ENCODE measurements at places on chromosomes 5 and 9. TPM values are rescaled to one million over a fixed set of nuclear protein-coding genes. Genes with fewer than 3 reads are reported as not detected.

The ANKRD20A1 gene
- total RNA-seq, result 1.7 TPM

The PANK3 gene
- total RNA-seq, result 36.0 TPM

The LEAP2 gene
- 1.4 TPM for total RNA-seq

The FOXD4L3 gene
- not detected for total RNA-seq

The NTRK2 gene
- 4.3 TPM for total RNA-seq

The SPTLC1 gene
- total RNA-seq, result 23.3 TPM

The MARVELD2 gene
- total RNA-seq, result 1.9 TPM

The PCDHB10 gene
- 0.40 TPM for total RNA-seq

The CDH12 gene
- not detected for total RNA-seq

The PCSK1 gene
- 0.28 TPM for total RNA-seq

The SRA1 gene
- total RNA-seq, result 42.2 TPM

The IL4 gene
- not detected for total RNA-seq

The FOXD4L4 gene
- not detected for total RNA-seq

DNA sequence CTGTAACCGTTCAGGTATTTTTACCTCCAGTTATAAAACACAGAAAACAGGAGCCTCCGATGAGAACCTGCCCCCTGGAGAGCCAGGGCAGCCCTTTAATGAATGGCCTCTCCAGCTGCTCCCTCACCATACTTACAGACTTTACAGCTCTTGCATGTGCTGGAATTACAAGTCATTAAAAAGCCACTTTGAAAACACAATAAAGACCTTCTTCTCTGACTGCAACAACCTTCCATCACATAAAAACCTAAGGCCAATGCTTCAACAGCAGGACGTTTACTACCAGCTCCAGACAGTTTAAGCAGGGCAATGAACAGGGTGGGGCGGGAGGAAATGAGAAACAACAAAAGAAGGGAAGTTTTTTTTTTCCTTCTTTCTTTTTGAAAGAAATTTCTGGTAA, 213.8 kb downstream of the MLLT3 start:
- no peak for DNase-seq

DNA sequence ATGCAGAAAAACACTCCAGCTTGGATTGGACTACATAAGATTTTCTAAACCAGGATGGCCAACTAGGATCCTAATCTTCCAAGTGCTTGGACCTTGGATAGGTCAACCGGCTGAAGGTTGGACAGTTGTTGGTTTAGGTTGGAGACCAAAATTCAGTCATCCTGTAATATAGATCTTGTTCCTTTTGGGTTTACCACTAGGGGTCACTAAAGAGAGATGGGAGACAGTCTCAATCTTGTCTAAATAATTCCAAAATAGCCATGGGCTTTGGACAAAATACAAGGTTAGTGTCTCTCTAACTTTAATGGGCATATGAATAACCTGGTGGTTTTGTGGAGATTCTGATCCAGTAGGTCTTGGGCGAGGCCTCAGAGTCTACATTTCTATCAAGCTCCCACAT, 148.7 kb upstream of the ERCC6L2 start:
- DNase-seq, result no peak

DNA sequence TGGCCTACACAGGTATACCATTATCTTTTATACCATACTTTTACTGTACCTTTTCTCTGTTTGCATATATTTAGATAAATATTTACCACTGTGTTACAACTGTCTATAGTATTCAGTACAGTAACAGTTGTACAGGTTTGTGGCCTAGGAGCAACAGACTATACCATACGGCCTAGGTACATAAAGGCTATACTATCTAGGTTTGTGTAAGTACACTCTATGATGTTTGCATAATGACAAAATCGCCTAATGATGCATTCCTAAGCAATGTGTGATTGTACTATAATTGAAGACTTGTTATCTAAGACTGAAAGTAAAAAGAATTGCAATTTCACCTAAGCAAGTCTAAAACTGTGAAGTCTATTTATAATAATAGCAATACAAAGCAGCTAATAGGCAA, 3.9 kb downstream of the C9orf72 start:
- DNase-seq, result no peak

- DNase-seq, result no peak
Measured at GRCh38 chr9:25827626-25828025, 149.4 kb upstream of the TUSC1 start.

DNA sequence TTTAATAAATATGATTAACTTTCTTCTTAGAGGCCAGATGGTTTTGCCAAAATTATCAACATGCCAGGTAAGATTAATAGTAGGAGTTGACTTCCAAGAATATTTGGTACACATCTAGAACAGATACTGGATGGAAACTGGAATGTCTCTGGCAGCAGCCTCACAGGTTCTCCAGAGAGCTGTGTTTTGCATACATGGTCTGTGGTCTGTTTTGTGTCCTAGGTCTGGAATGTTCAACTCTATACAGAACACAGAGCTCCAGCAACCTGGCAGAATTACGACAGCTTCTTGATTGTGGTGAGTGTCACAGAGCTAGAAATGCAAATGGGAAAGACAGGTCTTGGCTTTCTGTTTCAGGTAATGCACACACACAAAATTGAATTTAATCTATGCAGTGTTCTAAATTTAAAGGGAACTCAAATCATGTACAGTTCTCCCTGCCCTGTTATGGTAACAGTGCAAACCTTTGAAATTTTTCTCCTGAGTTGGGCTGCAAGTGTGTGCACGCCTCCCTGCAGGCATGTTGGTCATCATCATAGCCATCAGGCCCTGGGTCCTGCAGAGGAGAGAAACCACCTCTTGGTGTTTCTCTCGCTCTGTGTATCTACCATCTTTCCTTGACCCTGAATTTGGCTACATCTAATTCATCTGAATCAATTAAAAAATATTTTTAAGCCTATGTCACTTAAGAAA, 58.3 kb downstream of the PIK3R1 start:
- no peak for DNase-seq

DNA sequence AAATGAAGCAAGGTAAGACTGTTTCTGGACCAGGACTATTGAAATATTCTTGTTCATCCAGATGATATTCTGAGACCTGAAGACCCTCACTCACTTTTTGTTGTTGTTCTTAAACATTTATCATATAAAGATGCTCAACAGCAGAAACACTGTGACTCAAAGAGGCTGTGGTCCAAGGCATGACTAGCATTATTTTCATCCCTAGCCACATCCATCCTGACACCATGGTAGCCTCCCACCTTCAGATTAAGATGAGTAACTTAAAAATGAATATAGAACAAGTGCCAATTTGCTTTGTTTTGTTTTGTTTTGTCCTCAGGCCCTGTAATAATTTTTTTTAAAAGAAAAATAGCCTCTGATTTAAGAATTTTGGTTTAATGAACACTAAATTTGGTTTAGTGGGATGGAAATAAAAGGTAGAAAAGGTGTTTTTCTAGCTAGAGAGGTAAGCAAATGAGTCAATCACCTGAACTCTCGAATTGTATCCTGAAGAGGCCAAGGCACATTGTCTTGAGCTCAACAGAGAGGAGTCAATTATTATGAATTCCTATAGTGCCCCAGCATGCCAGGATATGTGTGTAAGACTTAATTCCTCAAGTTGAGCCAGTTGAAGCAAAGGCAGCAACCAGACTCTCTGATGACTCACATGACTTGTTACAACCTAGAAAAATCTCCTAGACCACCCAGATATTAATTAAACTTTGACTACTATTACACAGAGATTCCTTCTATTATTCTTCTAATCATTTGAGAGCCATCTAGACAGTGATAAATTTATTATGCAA, 380.1 kb upstream of the TUSC1 start:
- no peak for DNase-seq

- DNase-seq, result no peak
Measured at GRCh38 chr5:39428640-39429039, 3.9 kb upstream of the DAB2 start.

DNA sequence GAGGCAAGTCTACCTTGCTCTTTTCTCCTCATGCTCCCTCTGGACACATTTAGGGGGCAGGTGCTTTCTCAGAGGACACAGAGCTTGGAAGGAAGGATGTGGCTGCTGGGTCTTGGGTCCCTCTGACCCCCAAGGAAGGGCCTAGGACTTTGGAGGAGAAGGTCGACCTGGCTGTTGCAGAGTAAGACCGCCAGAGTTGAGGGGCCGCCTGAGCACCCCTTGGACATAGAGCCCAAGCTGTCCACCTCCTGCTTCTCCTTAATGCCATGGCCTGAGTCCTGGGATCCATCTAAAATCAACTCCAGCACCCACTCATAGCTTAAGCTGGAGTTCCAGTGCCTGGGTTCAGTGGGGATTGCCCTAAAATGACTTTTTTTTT, 20.6 kb downstream of the LAMC3 start:
- no peak for DNase-seq

- DNase-seq, result no peak
Measured at GRCh38 chr5:107104040-107104995, 566.4 kb downstream of the EFNA5 start.

DNA sequence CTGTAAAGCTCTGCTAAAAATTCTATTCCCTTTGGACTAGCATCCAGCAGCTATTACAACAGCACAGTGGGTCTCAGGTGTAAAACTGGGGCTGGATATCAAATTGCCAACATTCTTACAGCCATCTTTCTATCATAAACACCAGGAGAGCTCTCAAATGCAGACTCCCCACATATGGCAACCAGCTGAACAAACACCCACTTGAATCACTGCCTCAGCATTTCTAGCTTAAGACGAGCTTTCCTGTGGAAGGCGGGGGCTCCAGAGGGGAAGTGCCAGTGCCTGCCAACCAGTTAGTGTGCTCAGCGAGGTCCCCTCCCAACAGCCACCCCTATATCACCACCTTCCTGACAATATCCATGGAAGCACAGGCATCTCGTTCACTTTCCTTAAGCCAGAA, 62.2 kb downstream of the IPPK start:
- no peak for DNase-seq

GRCh38 chr5:38468202-38468673, 88.2 kb downstream of the LIFR start:
- no peak for DNase-seq

DNA sequence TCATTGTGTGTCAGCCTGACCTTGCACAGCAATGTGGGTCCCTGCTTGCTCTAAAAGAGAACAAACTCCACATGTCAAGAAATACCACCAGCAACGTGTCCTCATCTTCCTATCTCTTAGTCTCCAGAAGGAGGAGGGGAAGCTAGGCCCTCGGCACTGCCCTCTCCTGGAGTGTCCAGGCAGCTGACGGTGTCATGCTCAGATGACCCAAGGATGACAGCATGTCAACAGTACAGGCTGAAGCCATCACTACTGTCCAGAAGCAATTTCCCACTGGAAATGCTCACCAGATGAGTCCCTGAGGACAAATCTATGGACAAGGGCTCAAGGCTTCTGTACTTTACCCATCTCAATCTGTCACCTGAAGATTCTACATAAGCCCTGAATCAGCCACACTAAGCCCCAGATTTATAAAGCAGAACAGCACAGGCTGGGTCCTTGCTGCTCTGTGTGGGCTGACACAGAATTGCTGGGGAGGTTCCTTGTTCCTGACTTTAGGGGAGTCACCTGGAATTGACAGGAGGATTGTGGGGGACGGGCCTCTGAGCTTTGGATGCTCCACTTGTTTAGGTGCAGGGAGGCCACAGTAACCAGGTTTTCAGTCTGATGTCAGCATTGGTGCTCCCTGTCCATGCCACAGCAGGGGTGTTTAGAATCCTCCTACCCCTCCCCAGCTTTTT, 210.2 kb downstream of the DAB2IP start:
- DNase-seq, result peak; percentile 49

- DNase-seq, result no peak
Measured at GRCh38 chr5:132473019-132473531, 17.5 kb downstream of the IRF1 start.

DNA sequence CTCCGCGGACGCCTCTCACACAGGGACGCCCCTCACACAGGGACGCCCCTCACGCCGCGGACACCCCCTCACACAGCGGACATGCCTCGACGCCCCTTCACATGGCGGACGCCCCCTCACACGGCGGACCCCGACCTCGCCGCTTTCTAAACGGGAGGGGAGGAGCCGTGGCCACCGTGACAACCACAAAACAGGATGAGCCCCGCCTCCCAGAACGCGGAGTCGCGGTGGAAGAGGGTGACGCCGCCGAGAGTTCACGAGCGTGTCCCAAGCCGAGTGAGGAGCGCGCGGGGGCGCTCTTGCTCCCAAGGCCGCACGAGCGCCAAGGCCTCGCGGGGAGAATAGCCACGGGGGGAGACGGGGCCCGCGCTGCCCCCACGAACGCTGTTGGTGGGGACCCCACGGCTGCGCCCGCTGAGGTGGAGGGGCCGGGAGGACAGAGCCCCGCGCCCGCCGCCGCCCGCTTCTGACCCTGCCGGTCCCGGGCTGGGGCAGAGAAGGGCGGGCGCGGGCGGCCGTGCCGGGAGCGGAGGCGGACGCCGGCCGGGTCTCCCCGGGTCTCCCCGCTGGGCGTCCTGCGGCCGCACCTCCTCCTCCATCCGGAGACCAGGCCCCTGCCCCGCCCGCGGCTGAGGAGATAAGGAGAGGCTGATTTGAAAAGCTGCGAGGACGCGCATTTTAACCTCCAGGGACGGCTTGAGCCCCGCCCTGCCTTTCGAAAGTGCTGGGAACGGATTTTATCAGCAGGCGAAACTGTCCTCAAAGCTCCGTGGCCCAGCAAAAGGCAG, 3.9 kb upstream of the NKD2 start:
- DNase-seq, result peak; percentile 87

DNA sequence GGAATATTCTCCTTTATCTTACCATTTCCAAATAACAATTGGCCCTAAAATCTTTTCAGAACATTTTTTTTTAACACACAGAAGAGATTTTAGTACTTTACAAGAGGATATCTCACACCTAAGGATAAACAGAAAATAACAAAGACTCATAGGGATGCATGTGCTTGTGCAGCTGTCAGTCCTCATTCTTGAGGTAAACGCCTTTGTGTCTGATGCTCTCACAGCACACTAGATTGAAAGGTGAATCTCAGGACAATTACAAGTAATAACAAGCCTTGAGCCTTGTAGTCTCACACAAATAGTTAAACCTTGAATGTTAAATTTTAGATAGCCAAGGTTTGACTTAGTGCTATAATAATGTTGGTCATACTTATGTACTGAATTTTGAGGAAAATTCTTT, 439.2 kb downstream of the PTPRD start:
- no peak for DNase-seq

GRCh38 chr9:35910613-35911359, 1.5 kb downstream of the SPAAR start:
- peak; percentile 36 for DNase-seq

DNA sequence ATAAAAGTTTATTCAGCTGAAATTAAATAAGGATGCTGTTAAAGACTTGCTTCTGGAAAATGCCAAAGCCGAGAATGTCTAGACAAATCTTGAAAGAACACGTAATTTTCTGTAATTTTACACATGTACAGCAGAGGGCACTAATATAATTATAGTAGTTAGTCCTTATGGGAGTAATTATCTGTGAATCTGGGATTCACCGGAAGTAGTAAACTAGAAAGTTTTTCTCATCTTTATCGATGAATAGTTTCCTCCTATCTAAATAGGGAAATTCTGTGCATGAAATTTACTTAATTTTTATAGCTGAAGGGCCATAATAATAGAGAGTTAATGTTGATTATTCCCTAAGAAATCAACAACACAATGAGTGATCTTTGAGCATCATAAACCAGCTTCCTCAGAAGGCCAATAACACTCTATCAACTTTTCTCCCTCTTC, 18.4 kb upstream of the CNTLN start:
- DNase-seq, result no peak

DNA sequence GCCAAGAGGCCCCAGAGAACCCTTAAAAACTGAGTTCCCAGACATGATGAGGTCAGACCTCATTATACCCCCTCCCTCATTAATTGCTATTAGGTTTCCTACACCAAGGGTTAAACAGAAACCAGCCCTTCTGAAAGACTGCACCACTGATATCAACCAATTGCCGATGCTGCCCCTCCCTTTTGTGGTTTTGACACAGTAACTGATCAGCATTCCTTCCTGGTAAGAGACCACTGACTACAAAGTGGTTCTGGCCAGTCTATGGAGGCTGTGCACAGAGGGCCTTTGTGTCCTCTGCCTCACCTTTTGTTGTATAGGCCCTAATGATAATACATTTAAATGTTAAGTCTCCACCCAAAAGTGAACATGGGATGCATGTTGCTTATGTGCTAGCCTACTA, 201.5 kb downstream of the FRMD3 start:
- DNase-seq, result no peak
